ENCODE measurements at places on chromosomes 12 and 14. TPM values are rescaled to one million over a fixed set of nuclear protein-coding genes. Genes with fewer than 3 reads are reported as not detected.

SYCP3 gene
- 0.13 TPM for total RNA-seq

DNA sequence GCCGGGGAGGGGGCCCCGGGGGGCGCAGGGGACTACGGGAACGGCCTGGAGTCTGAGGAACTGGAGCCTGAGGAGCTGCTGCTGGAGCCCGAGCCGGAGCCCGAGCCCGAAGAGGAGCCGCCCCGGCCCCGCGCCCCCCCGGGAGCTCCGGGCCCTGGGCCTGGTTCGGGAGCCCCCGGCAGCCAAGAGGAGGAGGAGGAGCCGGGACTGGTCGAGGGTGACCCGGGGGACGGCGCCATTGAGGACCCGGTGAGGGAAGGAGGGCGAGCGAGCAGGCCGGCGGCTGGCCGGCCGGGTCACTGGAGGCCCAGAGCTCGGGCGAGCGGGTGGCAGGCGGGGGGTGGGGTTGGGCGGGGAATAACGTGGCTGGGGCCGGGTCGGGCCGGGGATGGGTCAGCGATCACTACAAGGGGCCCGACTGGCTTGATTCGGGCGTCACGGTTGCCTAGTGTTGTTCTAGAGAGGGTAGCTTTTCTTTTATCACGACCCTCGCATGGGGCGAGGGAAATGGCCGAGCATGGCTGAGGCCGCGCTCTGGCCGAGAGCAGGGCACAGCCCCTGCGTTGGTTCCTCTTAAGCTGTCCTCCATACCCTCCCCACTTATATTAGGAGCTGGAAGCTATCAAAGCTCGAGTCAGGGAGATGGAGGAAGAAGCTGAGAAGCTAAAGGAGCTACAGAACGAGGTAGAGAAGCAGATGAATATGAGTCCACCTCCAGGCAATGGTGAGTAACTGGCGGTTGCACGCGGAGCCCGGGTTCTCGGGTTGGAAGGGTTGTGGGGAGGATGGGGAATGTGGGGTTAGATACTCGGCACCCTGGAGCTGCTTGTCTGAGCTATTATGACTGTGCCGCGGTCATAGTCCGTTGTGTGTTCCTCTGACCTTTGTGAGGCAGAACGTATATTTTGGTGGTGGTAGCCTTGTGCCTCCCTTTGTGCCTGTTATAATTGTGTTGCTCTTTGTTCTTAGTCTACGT lies 603 bp downstream of the PABPN1 start:
- peak; percentile 42 for DNase-seq

DNA sequence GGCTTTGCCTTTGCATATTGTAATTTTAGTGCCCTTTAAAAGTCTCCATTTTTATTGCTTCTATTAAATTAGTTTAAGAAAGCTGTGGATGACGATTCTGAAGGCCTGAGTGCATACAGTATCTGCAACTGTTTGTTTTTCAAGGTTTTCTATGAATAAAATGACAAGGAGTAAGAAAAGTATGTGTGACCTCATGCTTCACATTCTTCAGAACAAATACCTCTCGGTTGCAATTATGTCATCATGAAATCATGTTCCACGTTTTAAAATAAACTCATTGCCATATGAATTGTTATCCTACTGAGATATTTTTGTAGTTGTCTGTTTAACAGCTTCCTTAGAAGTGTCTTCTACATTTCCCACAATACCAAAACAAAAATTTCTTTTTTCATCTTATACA lies 374.6 kb downstream of the MDGA2 start:
- DNase-seq, result no peak

DNA sequence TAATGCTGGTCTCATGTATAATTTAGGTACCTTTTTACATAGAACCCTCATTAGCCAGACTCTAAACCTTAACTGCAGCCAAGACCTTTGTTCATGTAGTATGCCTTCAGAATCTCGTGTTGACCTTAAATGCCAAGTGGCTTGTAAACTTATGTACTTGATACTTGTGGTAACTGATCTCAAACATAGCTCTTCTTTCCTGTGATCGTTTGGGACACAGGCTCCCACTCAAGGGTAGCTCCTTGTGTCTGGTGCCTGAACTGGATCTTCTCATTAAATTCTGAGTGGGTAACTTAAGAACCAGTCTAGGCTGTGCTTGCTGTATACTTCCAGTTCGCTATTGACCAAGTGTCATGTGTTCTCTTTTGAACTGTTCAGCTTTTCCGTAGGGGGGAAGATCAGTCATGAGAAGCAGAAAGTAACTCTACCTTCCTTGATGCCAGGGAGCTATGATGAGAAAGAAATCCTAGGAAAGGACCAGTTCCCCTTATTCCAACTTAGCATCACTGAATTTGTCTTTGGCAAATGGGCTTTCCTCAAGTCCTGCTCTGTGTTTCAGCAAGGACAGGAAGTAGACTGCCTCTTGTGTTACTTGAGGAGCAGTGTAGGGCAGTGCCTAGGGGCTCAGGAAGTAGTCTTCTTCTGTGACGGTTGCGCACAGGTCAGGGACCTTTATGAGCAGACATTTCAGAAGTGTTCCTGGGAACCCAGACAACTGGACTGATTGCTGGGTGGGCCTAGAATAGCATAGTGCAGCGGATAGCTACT lies 2.5 kb downstream of the LGALS3 start:
- DNase-seq, result no peak

ADGRD1 gene
- 0.45 TPM for total RNA-seq

- no peak for DNase-seq
These were observed 66.9 kb downstream of the HMGA2 start for GRCh38 chr12:65891219-65891618.

- DNase-seq, result no peak
These were observed 58.2 kb upstream of the PYGL start for GRCh38 chr14:51002406-51002999.

DNA sequence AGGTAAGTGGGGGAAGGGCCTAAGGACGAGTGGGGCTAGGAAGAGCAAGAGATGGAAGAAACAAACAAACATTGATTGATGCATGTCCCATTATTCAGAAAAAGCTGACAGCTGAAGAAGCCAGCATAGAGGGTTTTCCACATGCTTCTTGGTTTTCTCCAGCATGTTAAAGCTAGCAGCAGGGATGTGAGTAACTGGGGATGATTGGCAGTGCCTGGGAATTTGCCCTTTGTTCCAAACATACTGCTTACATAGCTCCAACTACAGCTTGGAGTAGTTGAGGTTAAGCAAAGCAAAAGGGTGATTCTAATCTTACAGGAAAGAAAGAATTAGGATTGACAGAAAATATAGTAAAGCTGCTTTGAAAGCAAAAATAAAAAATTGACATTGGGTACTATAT lies 68.0 kb upstream of the IFNG-AS1 start:
- DNase-seq, result no peak

DNA sequence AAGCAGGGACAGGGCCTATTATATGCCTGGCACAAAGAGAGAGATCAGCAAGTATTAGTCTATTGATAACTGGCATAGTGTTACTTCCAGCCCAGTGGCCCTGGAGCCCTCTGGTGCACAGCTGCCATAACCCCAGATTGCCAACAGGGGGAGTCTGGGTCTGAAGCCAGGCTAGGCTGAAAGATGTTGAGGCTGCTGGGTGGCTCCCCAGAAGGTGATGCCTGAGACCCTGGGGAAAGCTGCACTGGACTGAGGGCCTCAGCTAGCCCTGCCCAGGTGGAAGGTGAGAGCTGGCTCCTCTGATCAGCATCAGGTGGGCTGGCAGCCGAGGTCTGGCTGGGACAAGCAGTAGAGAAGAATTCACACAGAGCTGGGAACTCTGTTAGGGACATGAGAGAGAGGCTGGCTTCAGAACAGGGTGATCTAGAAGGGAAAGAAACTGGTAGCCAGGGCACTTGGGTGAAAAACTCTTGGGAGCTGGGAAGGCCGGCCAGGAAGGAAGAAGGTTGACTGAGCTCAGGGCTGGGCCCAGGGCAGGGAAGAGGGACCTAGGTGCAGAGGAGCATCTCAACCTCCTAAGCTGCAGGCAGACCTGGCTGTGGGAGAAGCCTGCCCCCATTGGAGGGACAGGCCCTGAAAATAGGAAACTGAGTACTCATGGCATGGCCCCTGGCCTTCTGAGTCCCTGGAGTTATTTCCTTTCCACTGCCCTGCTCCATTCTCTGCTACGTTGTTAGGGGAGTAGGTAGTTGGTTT lies 3.9 kb downstream of the GZMH start:
- DNase-seq, result peak; percentile 66

GRCh38 chr14:91417983-91418386 lies 365 bp upstream of the CCDC88C start:
- peak; percentile 60 for DNase-seq

DNA sequence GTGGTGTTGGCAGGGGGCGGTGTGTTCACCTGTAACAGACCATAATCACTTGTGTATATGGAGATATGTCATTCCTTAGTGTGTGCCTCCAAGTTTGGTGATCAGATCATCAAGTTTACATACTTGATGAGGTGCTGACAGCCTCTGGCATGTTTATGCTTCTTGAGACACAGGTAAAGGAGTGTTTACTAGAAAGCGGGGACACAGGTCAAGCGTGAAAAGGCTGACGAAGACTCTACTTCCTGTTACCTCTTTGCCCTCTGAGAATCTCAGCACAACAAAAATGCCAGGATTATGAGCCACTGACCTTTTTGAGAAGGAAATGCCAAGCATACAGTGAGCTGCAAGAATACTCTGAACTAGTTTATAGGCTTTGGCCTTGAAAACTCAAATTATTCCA lies 29.6 kb downstream of the PRDM4 start:
- DNase-seq, result no peak

GRCh38 chr12:5396541-5396940 lies 35.4 kb upstream of the NTF3 start:
- DNase-seq, result no peak

DNA sequence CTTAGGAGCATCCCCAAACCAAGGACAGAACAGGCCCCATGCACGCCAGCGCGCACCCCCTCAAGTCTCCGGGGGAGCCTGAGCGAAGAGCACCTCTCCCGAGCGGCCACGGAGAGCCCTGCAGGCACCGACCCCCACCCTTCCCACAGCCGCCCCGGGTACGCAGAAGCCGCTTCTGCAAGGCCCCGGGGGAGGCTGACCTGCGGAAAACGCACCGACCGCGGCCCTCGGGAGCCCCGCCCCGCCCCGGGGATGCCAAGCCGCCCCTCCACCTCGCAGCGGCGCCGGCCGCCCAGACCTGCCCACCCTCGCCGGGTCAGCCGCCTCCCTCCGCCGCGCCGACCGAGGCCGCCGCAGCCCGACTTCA lies 385 bp downstream of the CAPRIN2 start:
- DNase-seq, result no peak

DNA sequence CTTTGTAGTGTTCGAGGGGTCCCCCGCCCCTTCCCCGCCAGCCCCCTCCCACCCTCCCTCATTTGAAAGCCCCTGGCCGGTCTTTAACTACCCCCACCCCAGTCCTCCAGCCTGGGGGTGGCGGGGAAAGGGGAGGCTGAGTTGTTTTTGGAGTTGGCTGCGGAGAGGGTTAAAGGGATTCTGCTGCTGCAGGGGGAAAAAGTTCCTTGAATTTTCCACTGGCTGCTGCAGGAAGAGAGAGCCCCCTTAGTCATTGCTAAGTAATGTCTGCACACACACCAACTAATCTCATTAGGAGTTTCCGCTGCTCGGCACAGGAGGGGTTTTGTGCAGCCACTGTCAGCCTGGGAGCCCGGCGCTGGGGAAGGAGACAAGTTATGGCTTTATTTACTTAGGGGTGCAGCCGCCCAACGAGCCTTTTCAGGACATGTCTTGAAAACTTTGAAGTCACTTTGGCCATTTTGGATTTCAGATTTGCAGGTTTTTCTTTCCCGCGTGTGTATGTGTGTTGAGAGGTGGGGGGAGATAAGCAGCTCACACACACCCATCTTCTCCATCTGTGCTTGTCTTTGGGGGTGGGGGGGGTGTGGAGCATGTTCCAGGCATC lies 1.8 kb downstream of the ELK3 start:
- DNase-seq, result peak; percentile 56

CLEC4C gene
- total RNA-seq, result not detected

DNA sequence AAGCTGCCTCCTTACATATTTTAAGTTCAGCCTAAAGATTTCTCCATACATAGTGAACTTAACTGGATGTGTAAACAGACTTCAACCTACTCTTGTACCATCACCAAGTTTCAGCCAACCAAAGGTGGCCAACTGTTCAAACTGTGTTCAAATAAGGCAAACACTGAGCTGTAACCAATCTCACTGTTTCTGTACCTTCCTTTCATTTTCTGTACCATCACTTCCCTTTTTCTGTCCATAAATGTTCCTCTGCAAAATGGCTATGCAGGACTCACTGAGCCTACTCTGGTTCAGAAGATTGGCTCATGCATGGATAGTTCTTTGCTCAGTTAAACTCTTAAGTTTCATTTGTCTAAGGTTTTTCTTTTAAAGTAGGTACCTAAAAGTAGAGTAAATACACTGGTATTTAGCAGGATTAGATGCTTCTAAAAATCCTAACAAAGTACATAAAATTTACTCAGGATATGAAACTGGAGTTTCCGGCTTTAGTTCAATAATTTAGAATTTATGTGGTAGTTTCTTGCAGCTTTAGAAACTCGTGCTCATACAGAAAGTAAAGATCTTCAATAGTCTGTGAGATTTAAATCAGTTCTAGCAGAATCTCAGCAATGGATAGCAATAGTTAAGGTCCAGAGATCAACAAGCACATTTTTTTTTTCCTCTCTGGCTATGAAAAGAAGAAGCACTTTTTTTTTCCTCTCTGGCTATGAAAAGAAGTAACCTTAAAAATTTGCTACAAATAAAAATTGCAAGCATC lies 282.0 kb upstream of the PPFIA2 start:
- DNase-seq, result no peak

- DNase-seq, result no peak
These were observed 24.1 kb downstream of the CEP83 start for GRCh38 chr12:94435511-94435927.

SERPINA6 gene
- not detected for total RNA-seq

DNA sequence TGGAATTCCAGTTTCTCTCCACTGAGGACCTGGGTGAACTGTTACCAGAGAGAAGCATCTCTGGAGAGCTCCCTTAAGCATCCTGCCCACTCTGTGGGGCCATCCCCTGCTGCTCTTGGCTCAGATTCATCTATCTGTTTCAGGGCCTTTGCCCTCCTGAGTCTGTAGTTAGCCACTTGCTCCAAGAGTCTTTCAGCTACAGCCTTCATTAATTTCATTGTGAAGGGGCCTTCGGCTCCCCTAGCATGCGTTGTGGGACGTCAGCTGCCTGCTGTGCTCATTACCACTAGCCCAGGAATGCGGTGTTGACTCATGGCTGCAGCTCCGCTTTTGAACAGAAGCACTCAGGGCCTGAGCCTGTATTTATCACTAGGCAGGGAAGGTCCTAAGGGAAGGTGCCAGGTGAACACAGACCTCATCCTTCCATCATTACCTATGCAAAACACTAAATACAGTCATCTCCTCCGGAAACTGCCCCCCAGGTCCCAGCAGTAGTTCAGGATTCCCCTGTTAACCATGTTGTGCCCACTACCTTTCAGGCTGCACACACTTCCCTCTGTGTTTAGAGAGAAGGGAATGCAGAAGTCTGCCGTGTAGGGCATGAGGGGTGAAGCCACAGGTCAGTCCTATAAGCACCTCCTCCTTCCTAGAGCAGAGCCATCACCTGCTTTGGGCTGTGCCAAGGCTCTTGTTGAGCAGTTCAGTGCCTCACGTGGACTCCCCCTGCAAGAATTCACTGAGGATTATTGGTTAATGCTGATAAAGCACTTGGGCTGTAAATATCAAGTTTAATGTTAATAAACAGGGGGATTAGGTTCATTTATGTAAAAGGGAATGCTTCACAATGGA lies 191.4 kb downstream of the CACNA1C start:
- no peak for DNase-seq

Data from activated T-cell treated with anti-CD3 and anti-CD28 coated beads, Interleukin-2, amount 50 U/mL, for 4 hours (primary cell).